Esophagus (tissue), 2 donors: ENCODE measurements at places on chromosomes 12 and 14. TPM values are rescaled to one million over a fixed set of nuclear protein-coding genes. Genes with fewer than 3 reads are reported as not detected.

KRT78 gene
- polyA plus RNA-seq = 633 TPM

LMNTD1 gene
- not detected for polyA plus RNA-seq

PPM1H gene
- 0.04 TPM for polyA plus RNA-seq

FOXN4 gene
- polyA plus RNA-seq = not detected

TAS2R42 gene
- not detected for polyA plus RNA-seq

GLI1 gene
- 0.28 TPM for polyA plus RNA-seq

SAMD15 gene
- 0.34 TPM for polyA plus RNA-seq

TECPR2 gene
- 3.8 TPM for polyA plus RNA-seq

DHRS2 gene
- polyA plus RNA-seq = 0.14 TPM

CLEC2D gene
- 5.2 TPM for polyA plus RNA-seq

SLC7A8 gene
- 27.5 TPM for polyA plus RNA-seq

CBX5 gene
- 4.9 TPM for polyA plus RNA-seq

SCYL2 gene
- 10.3 TPM for polyA plus RNA-seq

TMEM253 gene
- 1.8 TPM for polyA plus RNA-seq

RPGRIP1 gene
- 0.14 TPM for polyA plus RNA-seq

IPO8 gene
- 4.9 TPM for polyA plus RNA-seq

FOXG1 gene
- polyA plus RNA-seq = 0.10 TPM

KRT71 gene
- polyA plus RNA-seq = not detected

CLEC2A gene
- polyA plus RNA-seq = not detected

FAM90A1 gene
- polyA plus RNA-seq = 0.13 TPM

MRPS35 gene
- polyA plus RNA-seq = 17.8 TPM

STXBP6 gene
- 2.2 TPM for polyA plus RNA-seq

CLEC4A gene
- 0.92 TPM for polyA plus RNA-seq

BEGAIN gene
- polyA plus RNA-seq = 0.28 TPM

PNMA1 gene
- 12.7 TPM for polyA plus RNA-seq

ENDOU gene
- polyA plus RNA-seq = 139 TPM

TAS2R19 gene
- not detected for polyA plus RNA-seq

HELB gene
- polyA plus RNA-seq = 0.31 TPM

IGFBP6 gene
- 40.8 TPM for polyA plus RNA-seq

CLEC1A gene
- polyA plus RNA-seq = 1.2 TPM

PRIMA1 gene
- 1.7 TPM for polyA plus RNA-seq

CCDC88C gene
- polyA plus RNA-seq = 11.0 TPM

SDR9C7 gene
- 16.8 TPM for polyA plus RNA-seq

SLC25A47 gene
- 0.04 TPM for polyA plus RNA-seq

P2RX2 gene
- polyA plus RNA-seq = 1.4 TPM

PLBD1 gene
- 38.7 TPM for polyA plus RNA-seq

STAC3 gene
- 1.4 TPM for polyA plus RNA-seq

ATL1 gene
- polyA plus RNA-seq = 3.0 TPM

PTCSC3 gene
- not detected for polyA plus RNA-seq

GZMH gene
- 1.9 TPM for polyA plus RNA-seq

EP400 gene
- polyA plus RNA-seq = 17.1 TPM

RASAL1 gene
- 43.4 TPM for polyA plus RNA-seq

SLC6A12 gene
- 0.11 TPM for polyA plus RNA-seq
